ENCODE measurements at places on chromosomes 3 and 15.

GRCh38 chr3:172931746-172932285 is 181.3 kb downstream of the ECT2 start:
- DNase-seq, result no peak

DNA sequence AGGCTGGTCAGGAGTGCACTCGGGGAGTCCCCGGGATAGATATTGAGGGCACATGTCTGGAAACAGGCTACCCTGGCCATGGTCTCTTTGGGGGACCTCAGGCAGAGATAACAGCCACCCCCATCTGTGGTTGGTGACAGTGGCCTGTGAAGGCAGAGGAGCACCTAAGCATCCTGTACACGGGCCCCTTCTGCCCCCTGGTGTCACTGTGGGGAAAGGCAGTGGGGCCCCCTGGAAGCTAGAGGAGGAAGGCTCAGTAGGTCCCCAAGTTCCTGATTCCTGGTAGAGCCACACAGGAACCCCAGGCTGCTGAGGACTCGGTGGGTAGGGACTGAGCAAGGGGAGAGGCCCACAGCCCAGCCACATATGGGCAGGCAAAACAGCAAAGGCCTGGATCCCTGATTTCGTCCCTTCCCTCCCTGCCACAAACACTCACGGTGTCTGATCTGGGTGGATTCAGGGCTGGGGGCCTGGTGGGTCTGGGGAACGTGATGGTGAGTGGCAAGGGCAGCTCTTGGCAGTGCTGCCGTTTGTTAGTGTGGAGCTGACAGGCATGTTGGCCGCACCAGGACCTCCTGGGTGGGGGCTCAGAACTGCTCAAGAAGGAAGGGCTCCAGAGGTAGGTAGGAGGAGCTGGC is 14.1 kb upstream of the CXCR6 start:
- DNase-seq, result peak; percentile 41

GRCh38 chr3:42900226-42901072 is 5.5 kb upstream of the ZNF662 start:
- DNase-seq, result no peak

DNA sequence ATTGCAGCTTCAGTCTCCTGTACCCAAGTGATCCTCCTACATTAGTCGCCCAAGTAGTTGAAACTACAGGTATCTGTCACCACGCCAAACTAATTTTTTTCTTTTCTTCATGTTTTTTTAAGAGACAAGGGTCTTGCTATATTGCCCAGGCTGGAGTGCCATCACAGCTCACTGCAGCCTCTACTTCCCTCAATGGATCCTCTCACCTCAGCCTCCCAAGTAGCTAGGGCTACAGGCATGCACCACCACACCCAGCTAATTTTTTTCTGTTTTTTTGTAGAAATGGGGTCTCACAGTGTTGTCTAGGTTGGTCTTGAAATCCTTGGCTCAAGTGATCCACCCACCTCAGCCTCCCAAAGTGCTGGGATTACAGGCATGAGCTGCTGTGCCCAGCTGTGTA is 89.5 kb downstream of the ZNF609 start:
- no peak for DNase-seq

GRCh38 chr15:82750831-82751180 is 41.1 kb upstream of the AP3B2 start:
- peak; percentile 32 for DNase-seq

DNA sequence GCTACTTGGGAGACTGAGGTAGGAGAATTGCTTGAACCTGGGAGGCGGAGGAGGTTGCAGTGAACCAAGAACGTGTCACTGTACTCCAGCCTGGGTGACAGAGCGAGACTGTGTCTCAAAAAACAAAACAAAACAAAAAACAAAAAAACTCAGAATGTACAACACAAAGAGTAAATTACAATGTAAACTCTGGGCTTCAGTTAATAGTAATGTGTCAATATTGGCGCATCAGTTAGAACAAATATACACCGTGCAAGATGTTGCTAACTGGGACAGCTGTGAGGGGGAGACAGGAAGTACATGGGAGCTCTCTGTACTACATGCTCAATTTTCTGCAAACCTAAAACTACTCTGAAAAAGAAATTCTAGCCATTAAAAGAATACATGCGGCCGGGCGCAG is 23.5 kb upstream of the TRPM1 start:
- DNase-seq, result no peak

- no peak for DNase-seq
Measured at GRCh38 chr3:23948761-23949160, 3.7 kb downstream of the NR1D2 start.

DNA sequence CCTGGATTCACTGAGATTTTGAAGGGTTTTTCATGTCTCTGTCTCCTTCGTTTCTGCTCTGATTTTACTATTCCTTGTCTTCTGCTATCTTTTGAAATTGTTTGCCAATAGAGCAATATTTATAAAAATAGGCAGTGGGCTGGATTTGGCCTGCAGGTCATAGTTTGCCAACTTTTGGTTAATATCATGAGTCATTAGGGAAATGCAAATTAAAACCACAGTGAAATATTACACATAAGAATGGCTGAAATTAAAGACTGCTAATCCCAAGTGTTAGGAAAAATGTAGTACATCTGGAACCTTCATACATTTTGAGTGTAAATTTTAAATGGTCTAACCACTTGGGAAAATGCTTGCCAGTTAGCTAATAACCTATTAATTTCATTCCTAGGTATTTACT is 56.3 kb downstream of the ABI3BP start:
- no peak for DNase-seq

DNA sequence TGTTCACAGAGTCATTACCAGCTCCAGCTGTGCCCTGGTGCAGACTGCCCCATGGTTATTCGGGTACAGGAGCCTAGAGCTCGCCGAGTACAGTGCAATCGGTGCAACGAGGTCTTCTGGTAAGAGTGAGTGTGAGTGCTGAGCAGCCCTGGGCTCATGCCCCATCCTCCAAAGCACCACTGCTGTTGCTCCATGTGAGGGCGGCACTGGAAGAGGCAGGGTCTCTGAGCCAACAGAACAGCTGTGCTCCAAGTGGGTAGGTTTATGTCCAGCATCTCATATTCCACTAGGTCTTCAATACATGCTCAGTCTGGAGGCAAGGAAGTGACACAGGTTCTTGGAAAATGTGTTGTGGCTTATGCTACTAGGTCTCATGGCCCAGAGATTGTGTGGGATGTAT is 19.5 kb upstream of the P4HTM start:
- no peak for DNase-seq

GRCh38 chr3:47013231-47013630 is 33.8 kb downstream of the NBEAL2 start:
- no peak for DNase-seq

GRCh38 chr3:78724859-78725258 is 1042.9 kb downstream of the ROBO1 start:
- DNase-seq, result no peak

DNA sequence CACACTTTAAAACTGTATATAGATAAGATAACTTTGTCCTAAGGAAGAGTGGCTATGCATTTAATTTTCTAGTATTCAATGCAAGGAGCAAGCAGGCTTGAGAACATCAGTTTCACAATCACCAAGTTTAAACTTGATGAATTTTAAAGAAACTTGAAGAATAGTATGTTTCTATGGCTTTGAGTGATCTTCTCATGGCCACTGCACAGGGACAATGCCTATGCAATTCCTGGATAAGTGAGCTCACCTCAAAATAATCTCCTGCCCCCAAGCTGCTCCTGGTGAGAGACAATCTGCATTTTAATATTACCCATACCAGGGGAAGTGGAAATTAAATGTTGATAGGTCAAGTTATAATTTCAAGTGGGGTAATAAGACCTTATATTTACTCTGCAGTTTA is 376.6 kb upstream of the CBLB start:
- DNase-seq, result no peak

DNA sequence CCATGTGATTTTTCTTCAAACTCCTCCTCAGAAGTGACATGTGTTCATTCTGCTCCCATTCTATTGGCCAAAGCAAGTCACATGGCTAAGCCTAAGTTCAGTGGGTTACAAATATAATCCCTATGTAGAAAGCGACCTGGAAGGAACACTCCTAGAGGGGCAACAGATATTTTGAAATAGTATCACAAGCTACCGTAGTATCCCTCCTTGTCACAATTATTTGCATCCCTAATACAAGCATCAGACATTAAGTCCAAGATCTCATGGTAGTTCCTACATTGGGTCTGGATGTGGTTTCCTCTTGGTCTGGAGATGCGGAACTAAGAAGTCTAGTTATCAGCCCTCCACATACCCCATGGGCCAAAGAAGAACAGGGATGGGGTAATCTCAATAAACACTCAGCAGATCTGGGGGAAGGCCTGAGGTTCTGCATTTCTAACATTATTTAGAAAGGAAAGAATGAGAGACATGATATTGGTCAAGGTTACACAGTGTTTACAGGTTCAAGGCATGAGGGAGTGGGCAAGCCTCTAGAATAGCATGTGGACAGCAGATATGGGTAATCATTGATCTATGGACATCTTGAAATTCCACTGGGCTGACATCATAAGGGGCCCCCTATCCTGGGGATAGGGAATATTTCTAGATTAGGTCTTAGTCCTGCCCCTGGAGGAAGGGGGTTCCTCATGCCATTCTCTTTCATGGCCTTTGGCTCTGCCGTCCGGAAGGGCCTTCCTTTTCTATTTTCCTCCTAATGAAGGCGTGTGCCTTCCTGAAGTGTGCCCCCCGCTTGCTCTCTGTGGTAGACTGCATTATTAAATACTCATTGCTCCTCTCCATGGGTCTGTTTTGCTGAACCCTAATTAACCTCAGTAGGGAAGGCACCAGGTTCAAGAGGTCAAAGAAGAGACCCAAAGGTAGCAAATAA is 17.8 kb upstream of the ABHD2 start:
- DNase-seq, result no peak

- no peak for DNase-seq
Measured at GRCh38 chr3:30258426-30259392, 347.7 kb upstream of the TGFBR2 start.

DNA sequence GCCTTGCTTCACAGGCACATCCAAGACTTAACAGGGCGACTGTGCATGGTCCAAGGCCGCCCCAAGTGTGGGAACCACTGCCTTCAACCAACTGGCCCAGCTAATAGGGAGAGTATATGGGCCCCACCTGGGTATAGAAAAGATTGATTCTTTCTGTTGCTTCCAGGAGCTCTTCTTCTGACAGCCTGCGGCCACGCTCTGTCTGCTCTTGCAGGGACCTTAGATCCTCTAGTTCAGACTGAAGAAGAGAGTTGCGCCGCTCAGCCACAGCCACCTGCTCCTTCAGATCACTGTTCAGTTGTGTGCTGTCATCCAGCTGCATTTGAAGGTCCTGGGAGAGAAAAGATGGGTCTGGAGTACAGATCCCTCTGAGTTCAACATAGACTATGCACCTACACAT is 102.2 kb downstream of the HHLA2 start:
- no peak for DNase-seq

DNA sequence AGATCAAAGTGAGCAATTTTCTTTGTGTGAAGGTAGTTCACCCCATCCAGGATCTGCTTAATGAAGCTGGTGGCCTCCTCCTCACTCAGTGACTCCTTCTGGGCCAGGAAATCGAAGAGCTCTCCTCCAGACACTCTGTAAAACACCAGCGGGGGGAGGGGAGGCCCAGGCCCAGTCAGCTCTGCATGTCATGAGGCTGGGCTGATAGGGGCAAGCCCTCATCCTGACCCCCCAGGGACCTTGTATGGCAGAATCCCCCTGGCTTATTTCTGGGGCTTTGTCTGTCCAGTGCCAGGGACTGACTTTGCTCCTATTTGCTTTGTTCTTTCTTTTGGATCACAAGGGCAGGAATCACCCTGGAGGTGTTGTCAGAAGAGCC is 74.9 kb downstream of the DAPK2 start:
- DNase-seq, result no peak

GRCh38 chr3:71583566-71584393 is at the start of gene FOXP1:
Gene FOXP1 (minus strand): TSS chr3:71583728. CDS start chr3:71198381, 385,347 bp downstream.
- peak; percentile 39 for DNase-seq

- no peak for DNase-seq
Measured at GRCh38 chr15:60137711-60138396, 133.7 kb downstream of the FOXB1 start.

DNA sequence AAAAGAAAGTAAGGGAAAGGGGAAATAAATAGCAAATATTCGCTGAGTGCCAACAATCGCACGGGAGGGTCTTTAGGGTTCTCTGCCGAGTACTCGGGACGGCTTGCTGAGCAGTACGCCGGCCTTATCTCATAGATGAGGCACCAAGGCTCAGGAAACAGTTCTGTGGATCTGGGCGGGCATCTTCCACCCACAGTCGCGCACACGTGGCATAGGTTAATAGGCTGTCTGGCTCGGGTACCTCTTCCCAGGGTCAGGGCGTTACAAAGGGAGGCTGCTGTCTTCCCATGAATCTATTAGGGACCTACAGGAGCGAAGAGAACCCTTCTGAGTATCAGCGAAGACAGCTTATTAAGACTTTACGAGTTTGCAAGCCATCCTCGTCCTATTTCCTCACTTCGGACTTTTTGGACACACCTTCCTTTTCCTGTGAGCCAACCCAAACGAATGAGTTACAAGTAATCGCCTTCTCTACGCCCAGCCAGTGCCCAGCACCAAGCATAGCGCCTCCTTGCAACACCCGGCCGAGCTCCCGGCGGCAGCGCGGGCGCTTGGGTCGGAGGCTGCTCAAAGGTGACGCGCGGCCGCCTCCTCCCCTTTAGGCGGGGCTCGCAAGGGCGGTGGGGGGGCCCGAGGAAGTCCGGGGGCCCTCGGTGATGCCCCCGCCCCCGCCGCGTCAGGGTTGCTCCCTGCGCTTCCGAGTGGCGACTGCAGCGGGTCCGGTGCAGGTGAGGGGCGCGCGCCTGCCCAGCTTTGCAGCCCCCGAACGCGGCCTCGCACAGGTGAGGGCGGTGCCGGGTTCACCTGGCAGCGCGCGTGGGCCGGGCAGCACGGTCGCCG is at the start of gene MCTP2:
MCTP2 (plus strand) TSS at position 679 of the 840 bp plus-strand sequence. CDS start 66,705 bp downstream, outside the sequence.
- DNase-seq, result no peak

GRCh38 chr3:95037097-95037496 is 974.2 kb downstream of the NSUN3 start:
- DNase-seq, result no peak

DNA sequence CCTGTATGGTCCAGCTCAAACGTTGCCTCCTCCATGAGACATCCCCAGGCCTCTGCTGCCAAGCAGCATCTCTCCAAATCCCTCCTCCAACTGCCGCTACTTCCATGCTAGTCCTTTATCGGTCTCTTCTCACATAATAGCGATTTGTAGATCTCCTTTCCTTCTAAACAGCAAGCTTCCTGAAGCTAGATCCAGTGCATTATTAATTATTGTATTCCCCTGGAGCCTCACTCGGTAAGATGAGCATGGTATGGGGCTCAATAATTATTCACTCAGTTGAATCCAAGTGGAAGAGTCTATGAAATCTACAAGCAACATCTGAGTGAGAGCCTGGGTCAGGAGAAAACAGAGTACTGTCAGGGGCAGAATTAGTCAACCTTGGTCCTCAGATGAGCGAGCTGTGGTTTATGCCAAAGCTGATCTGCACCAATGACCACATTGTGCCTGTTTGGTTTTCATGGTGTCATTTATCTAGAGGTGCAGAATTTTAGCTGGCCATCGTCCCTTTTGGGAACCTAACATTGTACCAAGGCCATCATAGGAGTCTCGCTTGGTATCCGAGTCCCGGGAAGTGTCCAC is 93.8 kb upstream of the UBE2E1 start:
- no peak for DNase-seq
